ENCODE measurements at places on chromosomes 2 and 18.

- no peak for DNase-seq
These were observed 27.8 kb upstream of the MAP4K3 start for GRCh38 chr2:39464864-39465263.

GRCh38 chr2:22056621-22057132 lies 932.9 kb downstream of the TDRD15 start:
- no peak for DNase-seq

DNA sequence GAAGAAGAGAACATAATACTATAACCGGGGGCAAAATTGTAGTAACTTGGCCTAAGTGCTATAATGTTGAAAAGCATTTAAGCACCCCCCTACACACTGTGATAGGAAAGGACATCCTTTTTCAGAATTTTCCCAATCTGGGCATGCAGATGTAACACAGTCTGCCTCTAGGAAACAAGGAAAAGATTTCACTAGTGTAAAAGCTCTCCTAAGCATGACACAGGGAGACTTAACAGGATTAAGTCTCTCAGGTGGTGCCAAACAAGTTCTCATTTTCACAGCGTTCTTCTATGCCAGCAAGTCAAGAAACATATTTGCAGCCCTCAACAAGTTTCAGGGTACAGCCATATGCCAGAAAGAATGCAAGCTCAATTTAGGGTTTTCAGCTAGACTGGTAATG lies 53.0 kb downstream of the NCKAP5 start:
- DNase-seq = no peak

DNA sequence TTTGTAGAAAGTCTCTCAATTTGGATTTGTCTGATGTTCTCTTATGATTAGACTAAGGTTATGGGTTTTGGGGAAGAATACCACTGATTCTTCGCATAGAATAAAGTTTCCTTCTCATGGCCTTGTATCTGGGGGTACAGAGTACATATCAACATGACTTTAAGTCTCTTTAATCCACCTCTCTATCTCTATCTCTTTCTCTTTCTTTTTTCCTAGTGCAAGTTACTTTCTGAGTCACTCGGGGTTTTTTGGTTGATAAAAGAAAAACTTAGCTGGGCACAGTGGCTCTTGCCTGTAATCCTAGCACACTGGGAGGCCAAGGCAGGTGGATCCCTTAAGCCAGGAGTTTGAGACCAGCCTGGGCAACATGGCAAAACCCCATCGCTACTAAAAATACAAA lies 100.1 kb upstream of the MAP4K3 start:
- no peak for DNase-seq

DNA sequence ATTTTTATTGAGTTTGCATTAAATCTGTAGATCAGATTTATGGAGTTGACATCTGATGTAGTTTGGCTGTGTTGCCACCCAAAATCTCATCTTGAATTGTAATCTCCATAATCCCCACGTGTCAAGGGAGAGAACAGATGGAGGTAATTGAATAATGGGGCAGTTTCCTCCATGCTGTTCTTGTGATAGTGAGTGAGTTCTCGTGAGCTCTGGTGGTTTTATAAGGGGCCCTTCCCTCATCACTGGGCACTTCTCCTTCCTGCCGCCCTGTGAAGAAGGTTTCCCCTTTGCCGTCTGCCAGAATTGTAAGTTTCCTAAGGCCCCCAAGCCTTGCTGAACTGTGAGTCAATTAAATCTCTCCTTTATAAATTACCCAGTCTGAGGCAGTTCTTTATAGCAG lies 32.2 kb downstream of the ZC3H15 start:
- DNase-seq = no peak

GRCh38 chr2:24125956-24126355 lies 2.7 kb downstream of the FAM228B start:
- DNase-seq = no peak

DNA sequence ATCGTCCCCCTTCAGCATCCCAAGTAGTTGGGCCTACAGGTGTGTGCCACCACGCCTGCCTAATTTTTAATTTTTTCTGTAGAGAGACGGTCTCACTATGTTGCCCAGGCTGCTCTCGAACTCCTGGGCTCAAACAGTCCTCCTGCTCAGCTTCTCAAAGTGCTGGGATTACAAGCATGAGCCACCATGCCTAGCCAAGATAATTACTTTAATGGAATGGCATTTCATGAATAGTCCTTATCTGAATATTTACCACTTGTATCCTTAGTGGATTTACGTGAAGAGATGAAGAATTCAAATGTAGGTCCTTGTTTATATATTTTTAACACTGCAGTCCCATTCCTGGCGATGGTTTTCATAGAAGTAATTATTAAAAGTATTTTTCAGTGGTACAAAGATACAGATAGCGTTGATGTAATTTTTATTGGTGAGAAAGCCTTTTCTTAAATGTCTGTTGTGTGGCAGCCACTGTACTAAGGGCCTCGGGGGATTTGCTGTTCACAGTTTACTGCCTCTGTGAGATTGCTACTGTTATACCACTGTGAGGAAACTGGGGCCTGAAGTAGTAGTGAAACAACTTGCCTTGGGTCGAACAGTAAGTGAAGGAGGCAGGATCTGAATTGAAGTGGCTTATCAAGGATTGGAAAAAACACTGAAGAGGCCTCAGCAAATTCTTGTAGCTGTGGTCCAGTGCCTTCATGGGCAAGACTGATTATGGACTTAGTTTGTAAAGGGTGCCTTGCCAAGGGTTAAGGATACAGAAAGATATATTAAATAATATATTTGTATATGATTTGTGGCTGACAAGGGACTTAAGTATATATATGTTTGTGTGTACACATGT lies 151.2 kb downstream of the PRPF40A start:
- DNase-seq = no peak

DNA sequence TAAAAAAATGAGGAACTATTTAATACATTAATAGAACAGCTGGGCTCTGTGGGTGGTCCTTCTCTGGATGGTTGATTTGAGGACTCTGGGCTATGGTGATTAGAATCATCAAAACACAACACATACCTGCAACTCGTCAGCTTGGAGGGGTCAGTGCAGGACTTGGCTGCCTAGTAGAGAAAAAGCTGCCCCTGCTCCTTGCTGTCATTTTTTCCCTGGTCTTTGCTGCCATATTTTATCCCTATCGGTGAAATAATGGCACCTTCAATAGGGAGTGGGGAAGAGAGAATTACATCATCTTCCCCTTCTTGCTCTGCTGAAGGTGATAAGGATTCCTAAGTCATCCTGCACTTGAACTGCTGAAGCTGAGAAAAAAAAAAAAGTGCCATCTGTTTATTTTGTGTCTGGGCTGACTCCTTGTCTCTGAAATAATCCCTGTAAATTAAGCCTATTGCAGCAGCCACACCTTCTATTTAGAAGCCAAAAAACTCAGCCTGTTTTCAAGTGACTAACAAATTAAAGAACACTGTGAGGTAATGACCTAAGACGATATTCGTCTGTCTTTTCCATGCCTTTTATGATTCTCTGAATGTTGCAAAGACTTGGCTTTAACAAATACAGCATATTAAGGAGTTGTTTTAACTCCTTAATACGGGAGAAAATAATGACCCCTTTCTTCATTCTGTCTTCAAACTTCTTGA lies 89.3 kb downstream of the ACVR1 start:
- DNase-seq = no peak

DNA sequence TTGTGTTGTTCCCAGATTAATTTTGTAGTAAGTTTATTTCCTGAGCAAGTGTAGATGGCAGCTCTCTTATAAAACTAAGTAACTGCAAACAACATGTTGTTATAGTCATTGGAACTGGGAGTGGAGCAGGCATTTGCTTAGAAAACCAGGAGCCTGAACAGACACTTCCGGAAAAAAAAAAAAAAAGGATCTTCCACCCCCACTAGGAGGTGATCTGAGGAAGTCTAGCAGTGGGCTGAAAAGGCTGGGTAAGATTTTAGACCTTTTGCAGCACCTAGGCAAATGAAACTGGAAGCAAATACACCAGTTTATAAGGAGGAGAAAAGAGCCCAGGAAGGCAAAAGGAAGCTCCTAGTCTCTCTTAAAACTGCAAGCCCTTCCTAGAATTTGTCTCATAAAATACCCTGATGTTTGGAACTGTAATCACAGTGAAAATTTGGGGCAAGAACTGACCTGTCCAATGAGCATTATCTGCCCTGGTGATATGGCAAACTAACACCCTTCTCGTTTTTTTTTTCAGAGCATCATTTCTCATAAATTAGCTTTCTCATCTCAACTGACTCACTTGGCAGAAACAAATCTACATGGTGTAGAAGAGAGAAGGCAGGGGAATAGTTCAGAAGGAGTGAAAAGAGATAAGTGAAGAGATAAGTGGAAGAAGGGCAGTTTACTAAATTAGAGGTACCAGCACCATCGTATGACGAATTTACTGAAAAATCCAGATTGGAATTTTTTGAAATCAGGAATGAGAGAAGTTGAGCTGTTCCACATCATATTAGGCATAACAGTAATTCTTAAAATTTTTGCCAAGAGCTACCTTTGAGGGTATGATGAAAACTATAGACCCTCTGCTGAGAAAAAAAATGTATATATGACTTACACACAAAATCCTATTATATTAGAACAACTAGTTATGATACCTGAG lies 4.2 kb upstream of the CCNYL1 start:
- no peak for DNase-seq

DNA sequence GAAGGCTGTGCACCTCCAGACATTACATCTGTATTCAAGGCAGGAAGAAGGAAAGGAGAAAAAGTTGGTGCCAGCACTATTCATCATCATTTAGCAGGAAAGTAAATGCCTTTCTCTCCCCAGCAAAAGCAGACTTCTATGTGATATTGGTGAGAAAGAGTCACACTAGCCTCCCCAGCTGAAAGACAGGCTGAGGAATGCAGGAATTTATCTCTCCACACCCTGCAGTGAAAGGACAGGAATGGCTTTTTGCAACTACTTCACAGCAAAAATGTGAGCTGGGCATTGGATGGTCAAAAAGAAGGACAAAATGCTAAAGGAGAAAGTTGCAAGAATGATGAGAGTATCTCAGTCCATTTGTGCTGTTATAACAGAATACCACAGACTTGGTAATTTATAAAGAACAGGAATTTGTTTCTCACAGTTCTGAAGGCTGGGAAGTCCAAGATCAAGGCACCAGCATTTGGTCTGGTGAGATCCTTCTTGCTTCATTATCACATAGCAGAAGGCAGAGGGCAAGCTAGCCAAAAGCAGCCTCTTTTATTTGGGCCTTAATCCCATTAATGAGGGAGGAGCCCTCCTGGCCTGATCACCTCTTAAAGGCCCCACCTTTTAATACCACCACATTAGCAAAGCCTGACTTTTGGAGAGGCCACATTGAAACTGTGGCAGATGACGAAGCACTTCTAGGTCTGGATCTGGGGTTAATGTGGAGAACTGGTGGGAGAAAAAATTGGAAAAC lies 388.1 kb upstream of the SLC14A2 start:
- no peak for DNase-seq

- DNase-seq = no peak
These were observed 23.1 kb downstream of the DTNB start for GRCh38 chr2:25650256-25650655.

- DNase-seq = no peak
These were observed 26.4 kb upstream of the ATRAID start for GRCh38 chr2:27185331-27186026.

DNA sequence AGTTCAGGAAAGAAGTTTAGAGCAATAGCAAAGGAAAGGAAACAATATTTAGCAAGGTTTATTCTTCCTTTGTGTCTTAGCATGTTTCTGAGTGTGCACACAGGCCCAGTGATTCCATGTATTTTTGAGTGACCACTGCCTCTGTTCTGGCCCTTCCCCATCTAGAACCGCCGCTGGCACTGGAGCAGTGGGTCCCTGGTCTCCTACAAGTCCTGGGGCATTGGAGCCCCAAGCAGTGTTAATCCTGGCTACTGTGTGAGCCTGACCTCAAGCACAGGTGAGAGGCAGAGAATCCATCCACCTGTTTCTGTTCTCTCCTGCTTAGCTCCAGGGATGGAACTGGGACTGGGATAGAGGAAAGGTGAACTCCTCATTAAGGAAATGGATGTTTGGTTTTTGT lies 2.4 kb downstream of the REG1A start:
- no peak for DNase-seq

DNA sequence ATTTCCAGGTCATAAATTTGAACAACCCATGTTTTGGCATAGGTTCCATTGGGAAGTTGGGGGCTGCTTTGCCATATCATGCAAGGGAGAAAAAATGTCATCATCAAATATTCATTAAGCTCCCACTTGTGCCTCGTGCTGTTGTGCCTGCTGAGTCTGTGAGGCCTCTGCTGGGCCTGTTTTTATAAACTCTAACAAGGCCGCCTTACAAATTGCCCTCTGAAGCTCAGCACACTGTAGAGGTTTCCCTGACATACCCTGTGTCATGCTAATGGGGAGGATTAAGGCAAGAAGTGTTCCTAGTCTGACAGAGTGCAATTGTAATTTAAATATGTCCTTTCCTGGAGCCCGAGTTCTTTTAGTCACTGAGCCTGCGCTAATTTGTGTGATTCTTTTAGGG lies 17.6 kb downstream of the OSBPL6 start:
- no peak for DNase-seq

DNA sequence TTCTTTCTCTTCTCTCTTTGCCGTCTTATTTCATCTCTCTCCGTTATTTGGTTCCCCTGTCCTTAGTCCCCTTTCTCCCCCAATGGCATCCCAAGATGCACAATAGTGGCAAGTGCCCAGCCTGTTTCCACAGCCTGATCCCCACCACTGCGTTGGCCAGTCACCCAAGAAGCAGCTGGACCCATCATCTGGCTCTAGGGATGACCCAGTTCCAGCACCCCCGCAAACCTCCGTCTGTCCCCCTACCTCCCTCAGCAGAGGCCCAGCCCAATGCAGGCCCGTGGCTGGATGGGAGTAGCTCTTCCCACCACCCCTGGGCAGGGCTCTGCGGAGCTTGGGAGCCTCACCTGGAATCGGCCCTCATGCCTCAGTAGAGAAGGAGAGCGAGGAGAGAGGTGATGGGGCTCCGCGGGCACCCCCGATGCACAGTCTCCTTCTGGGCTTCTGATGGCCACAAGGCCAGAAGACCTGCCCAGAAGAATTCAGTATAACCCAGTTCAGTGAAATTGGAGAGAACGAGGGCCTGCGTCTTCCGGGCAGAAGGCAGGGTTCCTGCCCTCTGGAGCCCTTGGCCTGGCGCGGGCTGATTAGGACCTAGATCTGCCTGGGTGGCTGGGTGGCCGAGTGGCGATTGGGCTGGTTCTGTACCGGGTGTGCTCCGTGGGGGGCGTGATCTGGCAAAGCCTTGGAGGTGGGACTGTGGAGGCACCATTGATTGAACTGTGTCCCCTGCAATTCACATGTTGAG lies 50.9 kb downstream of the RRM2 start:
- DNase-seq = no peak

DNA sequence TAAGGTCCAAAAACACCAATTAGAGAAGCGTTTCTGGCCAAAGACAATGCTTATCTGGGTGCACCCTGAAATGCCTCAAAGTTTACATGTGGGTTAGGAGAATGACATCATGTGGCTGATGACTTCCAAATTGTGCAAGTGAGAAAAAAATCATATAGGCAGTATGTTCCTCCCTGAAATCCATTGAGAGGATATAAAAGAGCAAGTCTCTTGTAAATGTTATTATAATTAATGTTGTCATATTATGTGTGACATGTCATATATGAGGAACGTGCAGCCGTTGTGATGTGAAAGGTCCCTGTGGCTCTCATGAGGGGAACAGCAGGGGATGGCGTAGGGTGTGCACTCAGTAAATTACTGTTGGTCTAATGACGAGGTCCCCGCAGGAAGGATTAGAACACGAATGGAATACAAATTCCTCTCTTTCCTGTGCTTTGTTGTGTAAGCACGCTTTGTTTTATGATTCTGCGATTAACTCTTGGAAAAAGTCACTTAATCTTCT lies 290.8 kb downstream of the PRKCE start:
- no peak for DNase-seq

Data from activated T-helper 1 cell treated with Interleukin-2 at 50 U/mL for 16 hours (primary cell).